ENCODE measurements at places on chromosomes 2 and 18.

GRCh38 chr2:174051741-174052583, 86.8 kb upstream of the SP3 start:
- DNase-seq = no peak

GRCh38 chr2:206962966-206963365, 23.6 kb downstream of the CPO start:
- no peak for DNase-seq

DNA sequence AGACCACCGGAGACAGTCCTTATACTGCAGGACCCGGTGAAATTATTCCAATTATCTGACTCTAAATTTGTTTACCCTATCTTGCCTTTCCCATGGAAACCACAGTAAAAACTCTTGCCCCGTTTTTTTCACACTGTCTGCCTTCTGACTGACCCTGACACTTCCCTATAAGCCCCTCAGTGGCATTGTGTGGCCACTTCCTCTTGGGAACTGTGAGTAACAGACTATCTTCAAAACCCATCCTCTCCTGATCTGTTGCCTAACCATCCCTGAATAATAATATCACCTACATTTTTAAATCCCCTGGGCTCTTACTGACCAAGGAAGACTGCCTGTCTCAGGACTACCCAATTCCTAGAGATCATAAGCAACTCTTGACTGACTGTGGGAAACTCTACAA, 42.6 kb upstream of the RNF152 start:
- no peak for DNase-seq

- DNase-seq = no peak
Measured at GRCh38 chr2:177179227-177179626, 33.4 kb upstream of the HNRNPA3 start.

DNA sequence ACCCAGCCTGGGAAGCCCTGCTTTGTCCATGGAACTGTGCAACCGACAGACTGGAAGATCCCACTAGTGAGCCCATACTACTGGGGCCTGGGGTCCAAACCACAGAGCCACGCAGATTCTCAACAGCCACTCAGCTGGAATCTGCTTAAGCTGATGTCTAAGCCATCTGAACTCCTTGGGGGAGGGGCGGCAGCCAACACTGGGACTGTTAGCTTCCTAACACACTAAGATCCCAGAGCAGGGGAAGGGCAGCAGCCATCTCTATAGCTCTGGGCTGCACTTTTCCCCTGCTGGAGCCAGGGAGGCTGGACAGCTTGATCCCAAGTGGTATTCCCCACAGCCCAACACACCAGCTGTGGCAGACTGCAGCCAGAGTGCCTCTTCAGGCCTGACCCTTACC, 118.3 kb downstream of the RPRM start:
- DNase-seq = no peak

GRCh38 chr2:71545572-71546274, 92.4 kb downstream of the DYSF start:
- peak; percentile 47 for DNase-seq

GRCh38 chr2:38810488-38810887, 32.5 kb downstream of the GEMIN6 start:
- no peak for DNase-seq

GRCh38 chr2:62216616-62217015, 20.7 kb downstream of the B3GNT2 start:
- no peak for DNase-seq

DNA sequence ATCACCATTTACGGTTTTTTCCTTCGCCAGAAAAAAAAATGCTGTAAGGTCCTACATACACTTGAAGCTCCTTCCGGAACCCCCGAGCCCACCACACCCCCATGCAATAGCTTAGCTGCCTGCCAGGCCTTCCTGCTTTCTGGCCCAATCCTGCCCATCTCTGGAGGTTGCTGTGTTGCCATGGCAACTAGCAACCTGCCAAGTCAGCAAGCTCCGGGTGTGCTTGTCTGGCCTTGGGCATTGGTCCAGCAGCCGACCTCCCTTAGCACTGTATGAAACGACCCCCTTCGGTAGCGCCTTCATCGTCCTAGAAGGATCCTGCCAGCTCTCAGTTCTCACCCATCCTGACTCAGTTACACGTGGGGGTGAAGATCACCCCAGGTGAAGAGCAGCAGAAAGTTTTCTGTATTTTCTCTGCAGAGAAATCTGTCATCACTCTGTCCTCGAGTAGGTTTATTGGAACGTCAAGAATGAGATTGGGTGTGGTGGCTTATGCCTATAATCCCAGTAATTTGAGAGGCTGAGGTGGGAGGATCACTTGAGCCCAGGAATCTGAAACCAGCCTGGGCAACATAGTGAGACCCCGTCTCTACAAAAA, 47.4 kb upstream of the MTCL1 start:
- DNase-seq = no peak

GRCh38 chr2:7377916-7378569, 460.8 kb downstream of the RNF144A start:
- no peak for DNase-seq

DNA sequence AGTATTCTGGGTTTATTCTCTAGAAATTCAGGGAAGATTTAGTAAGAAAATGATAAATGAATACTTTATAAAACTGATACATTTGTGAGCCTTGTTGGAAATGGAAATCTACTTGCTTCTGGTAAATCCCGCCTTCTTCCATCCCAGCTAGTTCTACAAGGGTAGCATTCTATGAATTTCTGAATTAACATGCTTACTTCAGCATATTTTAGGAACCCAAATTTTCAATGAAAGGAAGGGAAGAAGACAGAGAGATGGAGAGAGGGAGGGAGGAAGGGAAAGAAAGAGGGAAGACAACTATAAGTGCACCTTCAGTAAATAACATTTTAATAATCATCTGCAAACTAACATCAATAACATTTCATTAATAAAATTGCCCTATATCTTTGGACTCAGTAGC, 26.6 kb upstream of the TMEM237 start:
- no peak for DNase-seq

DNA sequence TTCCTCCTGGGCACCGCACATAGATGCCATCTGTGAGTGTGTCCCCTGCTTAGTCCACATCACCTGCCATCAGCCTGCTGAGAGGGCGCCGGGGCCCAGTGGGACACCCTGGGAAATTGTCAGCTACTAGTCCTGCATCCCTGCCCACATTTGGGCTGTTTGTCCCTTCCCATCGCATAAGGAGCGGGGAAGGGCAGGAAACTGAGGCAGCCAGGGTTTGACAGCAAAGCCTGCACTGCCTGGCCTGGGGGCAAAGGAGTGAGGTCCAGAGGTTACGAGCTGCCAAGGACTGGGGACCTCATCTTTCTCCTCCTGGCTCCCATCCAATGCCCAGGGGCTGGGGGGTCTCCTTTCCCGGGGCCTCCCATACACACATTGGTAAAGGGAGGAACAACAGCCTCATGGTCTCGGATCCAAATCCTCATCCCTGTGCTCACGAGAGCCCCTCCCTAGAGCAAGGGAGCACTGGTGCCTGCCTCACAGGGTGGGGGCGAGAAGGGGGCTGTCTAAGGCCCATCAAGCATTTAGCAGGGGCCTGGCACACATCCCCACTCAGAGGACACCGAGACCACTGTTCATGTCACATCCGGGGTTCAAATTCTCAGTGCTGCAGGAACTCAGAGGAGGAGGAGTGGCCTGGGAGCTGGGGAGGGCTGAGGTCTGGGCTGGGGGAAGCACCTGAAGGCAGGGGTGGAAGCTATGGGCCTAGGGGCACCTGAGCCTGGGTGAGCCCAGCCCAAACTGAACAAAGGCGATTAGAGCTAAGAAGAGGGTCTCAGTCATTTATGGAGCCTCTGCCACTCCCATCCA, 113.8 kb downstream of the SMAD7 start:
- peak; percentile 26 for DNase-seq

DNA sequence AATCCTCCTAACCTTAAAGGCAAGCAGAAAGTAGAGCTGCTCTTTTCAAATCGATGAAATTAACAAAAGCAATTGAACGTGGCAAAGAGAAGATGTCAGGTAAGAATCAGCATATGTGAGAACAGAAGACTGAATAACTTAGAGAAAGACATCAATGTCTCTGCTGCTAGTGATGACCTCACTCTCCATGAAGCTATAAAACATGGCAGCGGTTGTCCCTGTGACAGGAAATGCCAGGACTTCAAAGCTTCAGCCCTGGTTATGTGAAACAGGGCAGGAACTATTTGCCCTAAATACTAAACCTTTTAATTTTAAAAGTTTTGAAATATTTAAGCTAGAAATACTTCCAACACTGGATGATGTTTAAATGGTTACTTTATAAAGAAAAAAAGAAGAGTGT, 383.7 kb downstream of the XIRP2 start:
- DNase-seq = no peak

- no peak for DNase-seq
Measured at GRCh38 chr2:177909962-177910361, 162.6 kb downstream of the PDE11A start.

GRCh38 chr18:76981396-76981968, 151.1 kb downstream of the MBP start:
- no peak for DNase-seq

DNA sequence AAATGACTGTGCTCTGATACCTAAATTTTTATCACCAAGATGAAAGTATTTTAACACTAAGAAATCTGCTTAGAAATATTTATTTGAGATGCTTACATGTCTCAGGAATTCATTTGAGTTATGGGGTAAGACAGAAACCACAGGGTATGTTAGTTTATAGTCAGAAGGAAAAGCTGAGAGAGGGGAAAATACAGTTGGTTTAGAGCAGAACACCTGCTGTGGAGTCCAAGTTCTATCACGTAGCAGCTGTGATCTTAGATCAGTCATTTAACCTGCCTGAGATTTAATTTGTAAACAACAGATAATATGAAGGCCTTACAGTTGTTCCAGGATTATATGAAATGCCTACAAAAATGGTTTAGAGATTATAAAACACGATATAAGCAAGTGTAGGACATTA, 29.0 kb downstream of the PDE6D start:
- no peak for DNase-seq

All from CD4-positive, alpha-beta T cell treated with Interleukin-10 for 1 hour (primary cell).